Brain (organoid and tissue), 16 donors: ENCODE measurements at places on chromosomes 16 and 17. TPM values are rescaled to one million over a fixed set of nuclear protein-coding genes. Genes with fewer than 3 reads are reported as not detected.

Gene PPP1R1B
- 154 TPM for polyA plus RNA-seq

Gene CDK3
- 3.3 TPM for polyA plus RNA-seq

Gene KRT222
- polyA plus RNA-seq, result 1.4 TPM

Gene SEZ6L2
- 187 TPM for polyA plus RNA-seq

DNA sequence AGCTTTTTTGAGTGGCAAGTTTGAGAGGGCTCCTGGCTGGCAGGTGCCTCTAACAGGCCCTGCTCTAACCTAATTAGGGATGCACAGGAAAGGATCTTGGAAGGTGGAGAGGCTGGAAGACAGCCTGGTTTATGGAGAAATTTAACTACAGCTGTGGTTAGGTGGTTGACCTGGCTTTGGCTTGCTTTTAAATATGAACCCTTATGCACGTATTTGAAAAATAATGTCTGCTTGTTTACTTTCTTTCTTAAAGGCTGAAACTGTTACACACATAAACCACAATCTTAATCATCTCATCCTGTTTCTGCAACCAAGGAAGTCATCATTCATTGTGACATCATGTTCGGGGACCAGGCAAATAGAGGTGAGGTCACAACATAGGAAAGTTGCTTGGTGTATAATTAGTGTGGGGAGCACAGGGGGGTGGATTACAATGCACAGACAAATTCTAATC is 23.1 kb upstream of the DHRS13 start:
- no peak for DNase-seq

- DNase-seq, result no peak
Observed at GRCh38 chr16:66979011-66979717, 9.2 kb upstream of the CES4A start.

DNA sequence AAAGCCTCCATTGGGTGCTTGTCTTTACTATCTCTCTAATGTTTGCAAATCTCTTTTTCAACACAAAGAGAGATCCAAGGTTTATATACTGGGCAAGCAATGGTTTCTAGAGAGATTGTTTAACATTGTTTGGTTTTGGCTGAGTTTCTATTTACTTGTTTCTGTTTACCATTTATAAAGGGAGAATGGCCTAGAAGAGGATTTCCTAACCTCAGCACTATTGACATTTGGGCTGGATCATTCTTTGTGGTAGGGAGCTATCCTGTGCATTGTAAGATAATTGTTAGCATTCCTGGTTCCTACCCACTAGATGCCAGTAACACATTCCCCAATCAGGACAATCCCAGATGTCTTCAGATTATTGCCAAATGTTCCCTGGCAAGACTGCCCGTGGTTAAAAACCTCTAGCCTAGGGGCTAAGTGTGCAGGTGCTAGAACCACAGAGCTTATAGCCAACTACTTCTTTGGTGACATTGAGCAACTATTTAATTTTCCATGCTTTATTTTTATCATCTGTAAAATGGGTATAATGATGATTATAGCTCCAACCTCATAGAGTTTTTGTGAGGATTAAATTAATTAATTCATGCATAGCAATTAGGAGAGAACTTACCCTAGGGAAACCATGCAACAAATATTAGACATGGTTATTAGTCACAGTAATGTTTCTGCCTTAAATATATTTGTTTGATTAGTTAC is 413.9 kb upstream of the MAF start:
- no peak for DNase-seq

GRCh38 chr16:27313422-27314160 is at the start of gene IL4R:
Gene IL4R, plus strand, starts transcription at chr16:27313974. Its CDS starts 26,230 bp downstream, at chr16:27340204.
- DNase-seq, result no peak

- peak; percentile 52 for DNase-seq
Observed at GRCh38 chr16:21722771-21723455, 59.1 kb downstream of the OTOA start.

DNA sequence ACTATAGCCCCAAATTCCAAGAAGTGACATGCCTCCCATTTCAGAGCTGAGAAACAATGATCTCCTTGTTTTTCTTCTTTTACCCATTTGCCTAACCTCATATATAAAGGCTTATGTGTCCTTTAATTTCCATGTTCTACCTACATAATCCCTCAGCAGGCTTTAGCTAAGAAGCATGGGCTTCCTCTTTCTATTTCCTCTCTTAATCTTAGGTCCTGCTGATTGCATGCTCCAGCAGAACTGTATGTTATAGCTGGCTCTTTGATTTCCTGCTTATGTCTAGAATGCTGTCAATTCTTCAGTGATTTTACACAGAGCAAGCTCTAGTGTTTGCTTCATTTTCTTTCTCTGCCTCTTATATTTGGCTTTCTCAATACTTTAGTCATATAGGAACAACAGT is 151.7 kb upstream of the COX10 start:
- DNase-seq, result no peak

DNA sequence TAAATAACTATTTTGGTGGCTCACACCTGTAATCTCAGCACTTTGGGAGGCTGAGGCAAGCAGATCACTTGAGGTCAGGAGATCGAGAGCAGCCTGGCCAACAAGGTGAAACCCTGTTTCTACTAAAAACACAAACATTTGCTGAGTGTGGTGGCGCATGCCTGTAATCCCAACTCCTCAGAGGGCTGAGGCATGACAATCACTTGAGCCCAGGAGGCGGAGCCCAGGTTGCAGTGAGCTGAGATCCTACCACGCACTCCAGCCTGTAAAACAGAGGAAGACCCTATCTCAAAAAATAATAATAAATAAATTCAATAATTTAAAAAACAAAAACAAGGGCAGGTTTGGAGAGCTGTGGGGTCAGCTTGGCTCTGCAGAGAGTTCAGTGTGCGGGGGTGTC is 5.7 kb upstream of the SLC4A1 start:
- no peak for DNase-seq
